ENCODE measurements at places on chromosomes 7 and 10.

DNA sequence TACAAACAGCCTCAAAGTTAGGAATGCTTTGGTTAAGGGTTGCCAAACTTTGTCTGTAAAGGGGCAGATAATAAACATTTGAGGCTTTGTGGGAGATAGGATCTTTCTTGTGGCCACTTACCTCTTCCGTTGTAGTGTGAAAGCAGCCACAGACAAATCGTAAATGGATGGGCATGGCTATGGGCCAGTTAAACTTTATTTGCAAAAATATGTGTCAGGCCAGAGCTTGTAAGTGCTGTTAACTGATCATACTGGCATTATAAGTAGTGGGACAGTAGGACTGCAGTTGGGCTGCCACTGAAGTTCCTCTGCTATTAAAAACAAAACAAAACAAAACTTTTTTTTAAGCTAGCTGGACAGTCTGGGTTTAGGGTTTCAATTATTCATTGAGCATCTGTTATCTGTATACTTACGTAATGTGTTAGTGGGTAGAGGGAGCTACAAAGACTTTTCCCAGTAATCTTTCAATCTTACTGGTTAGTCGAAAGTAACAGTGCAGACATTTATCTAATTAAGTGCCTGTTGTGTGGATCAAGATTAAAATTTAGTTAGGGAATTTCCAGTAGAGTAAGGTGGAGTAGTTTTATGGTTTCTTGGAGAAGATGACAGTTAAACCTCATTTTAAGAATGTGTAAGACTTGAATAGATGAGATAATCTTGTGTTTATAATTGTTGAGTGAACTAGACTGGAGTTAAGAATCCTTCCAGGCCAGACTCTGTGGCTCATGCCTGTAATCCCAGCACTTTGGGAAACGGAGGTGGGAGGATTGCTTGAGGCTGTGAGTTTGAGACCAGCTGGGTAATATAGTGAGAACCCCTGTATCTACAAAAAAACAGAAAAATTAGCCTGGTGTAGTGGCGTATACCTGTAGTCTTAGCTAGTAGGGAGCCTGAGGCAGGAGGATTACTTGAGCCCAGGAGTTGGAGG, 100.1 kb downstream of the BTRC start:
- no peak for DNase-seq

GRCh38 chr10:72729528-72729927, 37.6 kb downstream of the MCU start:
- no peak for DNase-seq

GRCh38 chr10:28796606-28797512, 119.5 kb downstream of the BAMBI start:
- no peak for DNase-seq

- no peak for DNase-seq
Measured at GRCh38 chr10:72642318-72642717, 16.4 kb upstream of the MICU1 start.

GRCh38 chr7:11077816-11078215, 104.1 kb downstream of the PHF14 start:
- DNase-seq, result no peak

GRCh38 chr7:101636822-101637623, 7.9 kb upstream of the MYL10 start:
- DNase-seq, result no peak

GRCh38 chr7:47221826-47222225, 360.1 kb downstream of the TNS3 start:
- DNase-seq, result no peak

DNA sequence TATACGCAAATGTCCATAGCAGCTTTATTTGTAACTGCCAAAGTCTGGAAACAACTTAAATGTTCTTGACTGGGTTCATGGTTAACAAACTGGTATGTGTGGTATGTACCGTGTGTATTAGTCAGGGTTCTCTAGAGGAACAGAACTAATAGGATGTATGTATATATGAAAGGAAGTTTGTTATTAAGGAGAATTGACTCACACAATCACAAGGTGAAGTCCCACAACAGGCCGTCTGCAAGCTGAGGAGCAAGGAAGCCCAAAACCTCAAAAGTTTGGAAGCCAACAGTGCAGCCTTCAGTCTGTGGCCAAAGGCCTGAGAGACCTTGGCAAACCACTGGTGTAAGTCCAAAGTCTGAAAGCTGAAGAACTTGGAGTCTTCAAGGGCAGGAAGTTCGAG, 66.8 kb downstream of the TMEM168 start:
- no peak for DNase-seq

DNA sequence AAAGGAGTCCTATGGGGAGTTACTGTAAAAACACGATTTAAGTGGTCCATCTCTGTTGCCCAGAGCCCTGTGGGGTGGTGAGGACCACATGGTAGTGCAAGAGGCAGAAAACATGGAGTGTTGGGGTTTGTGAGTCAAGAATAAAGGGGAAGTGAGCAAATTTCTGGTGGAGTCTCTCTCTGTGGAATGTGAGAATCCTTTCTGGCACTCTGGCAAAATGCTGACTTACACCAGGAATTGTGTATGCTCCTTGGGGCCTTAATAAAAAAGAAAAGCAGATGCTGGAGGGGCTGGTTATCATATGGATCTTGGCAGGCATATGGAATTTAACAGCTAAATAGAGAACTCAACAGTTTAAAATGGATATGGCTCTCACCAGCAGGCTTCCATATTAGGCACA, 486.0 kb downstream of the TNS3 start:
- DNase-seq, result no peak

DNA sequence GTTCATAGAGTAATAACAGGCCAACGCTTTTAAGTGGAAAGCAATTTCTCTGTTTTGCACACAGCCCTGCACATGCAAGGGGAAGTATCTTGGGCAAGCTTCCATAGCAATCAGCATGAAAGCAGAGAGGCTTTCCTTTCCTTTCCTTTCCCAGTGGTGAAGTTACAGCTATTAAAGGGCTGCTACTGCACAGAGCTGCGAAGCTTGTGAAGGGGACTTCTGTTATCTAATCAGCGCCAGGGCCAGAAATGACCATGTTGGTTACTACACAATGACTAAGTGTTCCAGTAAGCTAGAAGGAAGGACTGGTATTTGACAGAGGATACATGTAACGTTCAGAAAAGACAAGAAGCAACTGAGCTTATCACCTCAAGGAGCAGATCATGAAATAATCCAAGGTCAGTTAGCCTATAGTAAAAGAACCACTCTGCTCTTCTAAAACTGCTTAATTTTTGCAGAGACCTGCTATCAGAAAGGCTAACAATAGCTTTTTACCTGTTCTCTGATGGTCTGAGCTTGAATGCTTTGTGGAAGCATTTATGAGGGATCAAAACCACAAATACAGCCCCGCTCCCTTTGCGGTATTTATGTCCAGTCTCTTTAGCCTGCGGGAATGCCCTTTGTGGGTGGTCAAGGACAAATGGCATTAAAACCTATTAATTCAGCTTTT, 45.9 kb downstream of the SGMS1 start:
- DNase-seq, result no peak

GRCh38 chr10:21740989-21741388, 207.0 kb downstream of the MLLT10 start:
- no peak for DNase-seq

DNA sequence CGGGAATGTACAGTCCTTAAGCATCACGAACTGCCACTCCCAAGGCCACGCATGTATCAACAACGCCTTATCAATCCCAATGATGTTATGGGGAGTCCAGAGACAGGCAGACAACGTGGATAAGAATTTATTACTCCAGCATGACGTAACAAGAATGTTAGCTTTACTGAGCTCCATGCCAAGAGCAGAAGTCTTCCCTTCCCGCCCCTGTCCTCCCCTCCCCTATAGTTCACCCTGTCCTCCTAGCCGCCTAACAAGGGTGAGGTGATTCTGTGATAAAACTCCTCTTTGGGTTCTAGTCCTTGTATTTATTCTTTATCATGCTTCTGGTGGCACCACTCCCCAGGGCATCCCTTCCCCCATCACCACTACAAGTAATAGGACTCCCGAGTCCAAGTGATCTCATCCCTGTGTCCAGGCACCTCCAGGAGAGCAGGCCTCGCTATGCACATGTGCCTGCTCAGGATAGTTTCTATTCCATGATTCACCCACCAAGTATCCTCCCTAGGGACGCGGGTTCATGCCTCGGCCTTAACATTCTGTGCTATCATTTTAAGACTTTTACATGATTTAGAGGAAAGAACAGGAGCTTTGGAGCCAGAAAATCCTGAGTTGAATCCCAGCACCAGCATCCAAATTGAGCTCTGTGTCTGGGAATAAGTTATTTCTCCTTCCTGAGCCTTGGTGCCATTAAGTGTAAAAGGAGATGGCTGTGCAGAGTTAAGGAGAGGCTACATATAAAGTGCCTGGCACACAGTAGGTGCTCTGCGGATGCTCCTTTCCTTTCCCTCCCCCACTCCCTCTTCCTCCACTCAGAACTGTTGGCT, 15.4 kb downstream of the GSDME start:
- no peak for DNase-seq

DNA sequence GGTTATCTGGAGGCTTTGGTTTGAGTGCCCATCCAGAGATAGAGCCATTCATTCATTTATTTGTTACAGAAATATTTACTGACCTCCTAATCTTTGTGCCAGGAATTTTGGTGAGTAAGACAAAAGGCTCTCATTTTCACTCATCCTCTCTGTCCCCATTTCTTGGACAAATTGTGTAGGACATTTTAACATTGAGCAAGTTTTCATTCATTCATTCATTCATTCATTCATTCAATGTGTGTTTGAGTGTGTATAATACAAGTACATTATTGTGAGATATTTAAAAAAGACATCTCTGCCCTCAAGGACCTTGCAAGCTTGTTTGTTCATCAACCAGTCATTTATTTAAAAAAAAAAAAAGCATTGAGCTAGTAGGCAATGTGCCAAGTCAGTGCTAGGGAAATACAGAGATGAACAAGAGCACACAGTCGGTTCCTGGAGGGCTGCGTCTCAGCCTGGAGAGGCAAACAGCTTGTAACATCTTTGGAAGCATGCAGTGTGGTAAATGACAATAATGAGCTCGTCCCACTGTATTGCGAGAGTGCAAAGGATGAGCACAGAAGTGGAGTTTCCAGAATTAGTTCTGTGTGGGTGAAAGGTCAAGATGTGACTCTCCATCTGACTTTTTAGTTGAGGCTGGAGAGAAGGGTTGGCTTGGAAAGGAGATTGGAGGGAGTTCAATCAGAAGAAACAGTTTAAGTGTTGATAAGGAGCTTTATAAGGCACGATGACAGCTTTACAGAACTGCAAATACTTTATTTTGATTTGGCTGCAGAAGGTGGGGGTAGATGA, 50.5 kb upstream of the HBP1 start:
- no peak for DNase-seq
